ENCODE measurements at places on chromosomes 13 and 19. TPM values are rescaled to one million over a fixed set of nuclear protein-coding genes. Genes with fewer than 3 reads are reported as not detected.
A peak's percentile ranks its signal among the peaks of the same experiment; 100 is the strongest.

DNA sequence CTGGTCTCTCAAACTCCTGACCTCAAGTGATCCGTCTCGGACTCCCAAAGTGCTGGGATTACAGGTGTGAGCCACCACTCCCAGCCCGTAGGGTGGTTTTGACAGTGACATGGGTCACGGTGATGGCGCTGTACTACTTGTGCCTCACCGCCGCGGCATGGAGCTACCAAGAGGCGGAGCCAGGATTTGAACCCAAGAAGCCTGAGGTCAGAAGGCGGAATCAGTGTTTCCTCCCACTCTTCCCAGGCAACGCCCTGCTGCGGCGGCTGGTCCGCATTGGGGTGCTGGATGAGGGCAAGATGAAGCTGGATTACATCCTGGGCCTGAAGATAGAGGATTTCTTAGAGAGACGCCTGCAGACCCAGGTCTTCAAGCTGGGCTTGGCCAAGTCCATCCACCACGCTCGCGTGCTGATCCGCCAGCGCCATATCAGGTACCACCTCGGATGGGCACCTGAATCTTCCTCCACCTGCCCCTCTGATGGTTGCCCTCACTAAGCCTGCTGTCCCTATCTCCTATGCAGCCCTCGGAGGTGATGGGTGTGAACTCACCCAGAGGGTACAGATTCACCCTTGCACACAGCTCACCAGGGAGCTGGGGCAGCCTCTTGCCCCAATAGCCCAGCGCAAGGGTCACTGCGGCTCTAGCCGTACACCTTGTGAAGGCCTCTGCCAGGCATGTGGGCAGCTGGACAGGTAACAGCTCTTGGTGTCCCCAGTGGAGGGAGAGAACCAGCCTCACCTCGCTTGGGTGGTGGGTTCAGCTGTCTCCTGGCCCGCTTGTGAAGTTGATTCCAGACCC, 5.6 kb downstream of the RPS9 start:
- DNase-seq = no peak

DNA sequence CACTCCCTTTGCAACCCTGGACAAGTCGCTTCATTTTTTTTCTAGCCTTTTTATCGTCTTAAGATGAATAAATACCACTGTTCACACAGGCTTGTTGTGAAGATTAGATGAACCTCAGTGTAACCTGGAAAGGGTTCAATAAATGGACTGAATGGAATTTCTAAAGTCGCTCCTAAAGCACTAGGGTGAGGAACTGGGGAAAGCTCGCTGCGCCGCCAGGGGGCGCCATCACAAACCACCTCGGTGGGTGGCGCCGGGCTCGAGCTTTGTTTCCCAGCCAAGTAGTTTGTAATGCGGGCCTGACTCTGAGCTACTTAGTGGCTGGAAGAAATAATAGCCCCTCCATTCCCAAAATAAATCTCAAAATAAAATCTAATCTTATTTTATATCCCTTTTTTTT, 2.2 kb upstream of the CEACAM6 start:
- DNase-seq = peak; percentile 82

- DNase-seq = no peak
These were observed 572 bp downstream of the UGGT2 start for GRCh38 chr13:96052656-96053002.

GRCh38 chr13:28204043-28204442, 65.7 kb downstream of the PAN3 start:
- DNase-seq = no peak

DNA sequence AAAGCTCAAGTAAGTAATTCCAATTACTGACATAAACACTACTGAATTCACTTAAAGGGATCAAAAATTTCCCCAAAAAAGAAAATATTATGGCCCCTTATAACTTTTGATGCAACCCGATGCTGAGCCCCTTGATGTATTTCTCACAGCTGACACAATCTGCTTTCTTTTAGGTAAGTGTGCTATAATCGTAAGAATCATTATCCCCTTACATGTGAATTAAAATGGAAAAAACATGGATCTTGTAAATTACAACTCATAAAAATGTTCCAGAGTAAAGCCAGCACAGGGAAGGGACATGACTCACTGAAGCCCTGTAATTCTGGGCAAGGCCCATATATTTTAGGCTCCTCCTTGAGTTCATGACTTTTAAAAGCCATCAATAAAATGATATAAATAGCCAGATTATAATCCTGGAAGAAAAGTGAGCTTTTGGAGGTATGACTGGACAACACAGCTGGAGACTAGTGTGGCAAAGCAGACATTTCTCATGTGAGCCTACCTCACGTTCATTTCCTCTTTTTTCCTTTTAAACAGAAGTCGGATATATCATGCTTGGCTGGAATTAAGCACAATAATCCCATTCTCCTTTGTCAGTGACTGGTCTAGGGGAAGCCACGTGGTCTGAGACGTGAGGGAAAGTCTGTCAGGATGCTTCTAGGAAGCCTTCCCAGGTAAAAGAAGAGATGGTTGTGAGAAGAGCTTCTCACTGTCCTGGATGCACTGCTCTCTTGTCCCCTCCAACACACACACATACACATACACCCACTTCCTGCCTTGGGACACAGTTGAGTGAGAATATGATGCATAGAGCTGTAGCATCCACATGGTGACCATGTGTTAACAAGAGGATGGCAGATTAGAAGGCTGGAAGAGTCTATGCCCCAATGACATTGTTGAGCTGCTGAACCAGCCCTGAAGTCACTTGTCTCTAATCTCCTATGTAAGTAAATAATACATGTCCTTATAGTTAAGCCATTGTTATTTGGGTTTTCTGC, 165.4 kb downstream of the RGCC start:
- no peak for DNase-seq

DNA sequence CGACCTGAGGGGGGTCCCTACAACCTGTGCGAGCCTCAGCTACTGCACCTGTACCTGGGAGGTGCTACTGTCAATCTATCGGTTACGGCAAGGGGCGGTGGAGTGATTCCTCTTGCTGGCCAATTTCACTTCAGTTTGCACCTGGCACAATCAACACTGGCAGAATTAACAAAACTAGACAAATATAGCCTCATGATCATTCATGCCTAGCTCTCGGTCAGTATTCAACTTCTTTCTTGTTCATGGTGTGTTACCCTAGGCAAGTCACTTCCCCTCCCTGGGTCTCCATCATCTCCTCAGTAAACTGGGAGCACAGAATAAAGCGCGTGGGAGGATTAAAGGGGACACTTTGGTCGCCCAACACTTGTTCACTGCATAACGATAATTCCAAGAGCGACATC, 618 bp downstream of the HAUS8 start:
- DNase-seq = no peak

GRCh38 chr19:54459282-54460229, 4.0 kb downstream of the LENG9 start:
- no peak for DNase-seq

GRCh38 chr13:21020581-21020980, 40.8 kb downstream of the LATS2 start:
- no peak for DNase-seq

DNA sequence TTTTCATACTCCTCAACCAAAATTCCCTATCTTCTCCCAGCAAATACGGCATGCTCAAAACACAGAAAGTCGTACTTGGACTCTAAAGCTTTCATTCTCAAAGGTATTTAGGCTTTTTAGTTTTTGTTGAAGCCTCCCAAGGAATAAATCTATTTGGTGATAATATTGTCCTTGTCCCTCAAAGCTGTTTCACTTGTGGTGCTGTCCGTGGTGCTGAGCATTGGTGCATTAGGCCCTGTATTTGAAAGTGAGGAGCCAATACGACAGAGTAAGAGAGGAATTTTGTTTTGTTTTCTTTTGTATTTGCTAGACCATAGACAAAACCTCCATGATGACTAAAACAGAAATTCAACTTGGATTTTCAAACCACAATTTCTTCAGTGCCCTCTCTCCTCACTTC, 3.2 kb upstream of the LGALS13 start:
- no peak for DNase-seq

- no peak for DNase-seq
These were observed 39.3 kb upstream of the AKAP11 start for GRCh38 chr13:42232671-42233070.

DNA sequence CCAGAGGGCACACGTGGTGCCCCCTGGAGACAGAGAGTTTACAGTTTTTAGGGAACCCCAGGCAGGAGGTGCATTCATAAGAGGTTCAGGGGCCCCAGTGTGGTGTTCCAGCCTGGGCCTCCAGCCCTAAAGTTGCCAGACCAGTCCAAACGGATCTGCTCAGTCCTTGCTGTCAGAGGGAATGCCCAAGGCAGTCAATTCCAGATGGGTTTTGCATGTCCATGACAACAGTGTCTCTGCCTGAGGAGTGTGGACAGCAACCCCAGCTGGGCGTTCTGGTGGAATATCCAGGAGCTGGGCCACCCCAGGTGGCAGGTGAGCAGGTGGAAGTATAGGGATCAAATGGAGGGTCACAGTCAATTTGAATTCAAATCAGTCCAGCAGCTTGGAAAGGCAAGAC, 25.3 kb downstream of the FBXO27 start:
- DNase-seq = no peak

DNA sequence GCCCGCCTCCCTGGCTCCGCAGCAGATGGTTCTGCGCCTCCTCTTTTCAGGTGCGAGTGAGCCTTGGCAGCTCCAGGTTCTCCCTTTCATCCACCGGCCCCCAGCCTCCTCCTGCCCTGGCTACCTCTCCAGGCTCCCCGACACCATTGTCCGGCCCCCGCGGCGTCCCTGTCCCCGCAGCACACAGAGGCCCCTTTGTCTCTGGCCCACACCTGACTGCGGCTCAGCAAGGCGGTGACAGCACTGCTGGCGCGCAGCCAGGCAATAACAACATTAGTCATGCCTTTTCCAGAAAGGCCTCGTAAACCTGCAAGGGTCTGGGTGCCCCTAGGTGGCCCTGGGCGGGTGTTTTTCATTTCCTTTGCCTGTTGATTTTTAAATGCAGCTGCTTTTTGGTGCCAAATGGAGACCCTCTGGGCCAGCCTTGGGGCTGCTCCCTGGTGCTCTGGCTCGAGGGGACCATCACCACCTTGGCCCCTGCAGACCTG, 73.2 kb upstream of the MEDAG start:
- peak; percentile 94 for DNase-seq

GRCh38 chr13:33578786-33579185, 239.2 kb upstream of the RFC3 start:
- no peak for DNase-seq

- DNase-seq = no peak
These were observed 147.5 kb downstream of the ZNF536 start for GRCh38 chr19:30519607-30520205.

DNA sequence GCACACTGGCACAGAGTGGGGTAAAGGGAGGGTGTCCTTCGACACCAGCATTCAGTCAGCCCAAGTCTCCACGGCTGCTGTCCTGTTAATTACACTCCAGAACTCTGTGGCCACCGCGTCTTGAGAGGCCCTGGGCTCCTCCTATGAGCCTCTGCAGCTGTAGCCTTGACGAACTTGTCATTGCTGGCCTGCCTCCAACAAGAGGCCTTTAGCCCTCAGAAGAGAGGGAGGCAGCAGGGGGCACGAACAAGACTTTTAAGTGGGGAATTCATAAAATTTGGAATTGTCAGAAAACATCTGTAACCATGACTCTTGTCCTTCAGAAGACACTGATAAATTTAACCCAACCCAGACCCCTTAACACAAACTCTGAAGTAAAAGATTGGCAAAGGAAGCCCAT, 241.9 kb downstream of the UQCRFS1 start:
- DNase-seq = no peak

GRCh38 chr13:31885994-31886393, 145.6 kb upstream of the FRY start:
- DNase-seq = no peak

DNA sequence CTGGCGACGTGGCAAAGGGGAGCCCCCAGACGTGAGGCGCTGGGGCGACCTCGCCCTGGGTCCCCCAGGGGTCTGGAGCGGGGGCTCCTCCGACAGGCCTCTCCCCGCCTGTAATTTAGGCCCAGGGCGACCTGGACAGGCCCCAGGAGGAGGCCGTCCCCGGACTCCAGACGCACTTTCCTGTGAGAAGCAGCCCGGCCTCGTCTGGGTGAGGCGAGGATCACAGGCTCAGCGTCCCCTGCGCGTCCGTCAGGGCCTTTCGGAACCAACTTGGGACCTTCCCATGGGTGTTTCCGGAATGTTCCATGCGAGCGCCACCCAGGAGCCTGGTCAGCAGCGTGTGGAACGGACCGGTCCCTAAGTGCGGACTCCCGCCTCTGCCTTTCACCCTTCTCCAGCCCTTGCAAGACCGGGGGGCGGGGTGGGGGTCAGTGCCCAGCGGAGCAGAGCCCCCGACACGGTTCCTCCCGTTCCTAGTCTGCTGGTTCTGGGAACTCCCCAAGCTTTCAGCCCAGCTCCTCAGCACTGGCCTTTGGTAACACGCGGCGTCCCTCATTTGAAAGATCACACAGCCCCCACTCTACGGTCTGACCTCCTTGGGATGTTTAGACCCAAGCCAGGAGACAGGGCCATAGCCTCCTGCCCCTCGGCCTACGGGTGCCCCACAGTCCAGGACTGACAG, 1.1 kb upstream of the GRTP1 start:
- peak; percentile 38 for DNase-seq

DNA sequence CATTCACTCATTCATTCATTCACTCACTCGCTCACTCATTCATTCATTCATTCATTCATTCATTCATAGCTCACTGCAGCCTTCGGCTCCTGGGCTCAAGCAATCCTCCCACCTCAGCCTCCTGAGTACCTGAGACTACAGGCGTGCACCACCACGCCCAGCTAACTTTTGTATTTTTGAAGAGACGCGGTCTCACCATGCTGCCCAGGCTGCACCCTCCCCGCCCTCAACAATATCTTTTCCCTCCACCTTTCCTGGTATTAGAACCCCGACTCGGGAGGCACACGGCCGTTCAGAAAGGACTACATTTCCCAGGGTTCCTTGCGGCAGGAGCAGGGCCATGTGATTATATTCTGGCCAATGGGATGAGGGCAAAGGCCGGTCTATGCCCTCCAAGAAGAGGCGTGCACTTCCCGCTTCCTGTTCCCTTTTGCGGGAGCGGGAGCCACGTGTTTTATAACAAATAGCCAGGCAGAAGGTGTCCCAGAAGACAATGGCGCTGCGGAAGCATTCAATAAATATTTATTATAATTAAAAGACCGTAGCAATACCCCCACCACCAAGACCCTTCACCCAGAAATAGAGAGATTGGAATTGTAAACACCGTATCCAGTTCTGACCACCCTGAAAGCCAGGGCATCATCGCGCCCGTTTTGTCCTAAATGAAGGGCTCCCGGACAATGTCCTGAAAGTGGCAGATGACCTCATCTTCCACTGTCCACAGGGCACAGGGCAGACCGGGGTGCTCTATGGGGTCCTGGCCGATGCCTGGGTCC, 15.9 kb downstream of the TICAM1 start:
- DNase-seq = peak; percentile 83

- DNase-seq = no peak
These were observed 597.5 kb upstream of the MIR17HG start for GRCh38 chr13:90750021-90750420.

GRCh38 chr13:29730253-29730652, 120.2 kb downstream of the UBL3 start:
- DNase-seq = no peak

Gene KLK2
- not detected for total RNA-seq

Gene CGB7
- total RNA-seq = not detected

Gene CCDC8
- 0.75 TPM for total RNA-seq

Gene N4BP2L1
- 11.6 TPM for total RNA-seq

Gene NCAN
- not detected for total RNA-seq

Gene ZNF85
- 4.6 TPM for total RNA-seq

Gene GPI
- total RNA-seq = 296 TPM

Gene ATP1A3
- not detected for total RNA-seq

Gene KCNN4
- total RNA-seq = 36.2 TPM

Gene LAMP1
- total RNA-seq = 205 TPM

Gene IL4I1
- total RNA-seq = 1.7 TPM

Gene SRRM5
- 0.41 TPM for total RNA-seq

Gene KLK1
- total RNA-seq = 130 TPM

Gene VSTM1
- total RNA-seq = not detected

Gene PRSS57
- total RNA-seq = not detected
